Stimulated activated CD8-positive, alpha-beta memory T cell treated with anti-CD3 and anti-CD28 coated beads, Interleukin-2, amount 100 ng/mL, for 1 hour (primary cell): ENCODE measurements at places on chromosomes 2 and 18.

GRCh38 chr2:210171309-210172218 lies at the start of gene KANSL1L:
KANSL1L (minus strand) TSS chr2:210171409; CDS start chr2:210154582, 16,827 bp downstream.
- DNase-seq: peak; percentile 97

- DNase-seq: no peak
Measured at GRCh38 chr2:168314236-168314635, 66.8 kb upstream of the STK39 start.

GRCh38 chr2:221228214-221228769 lies 343.8 kb downstream of the EPHA4 start:
- DNase-seq: no peak

DNA sequence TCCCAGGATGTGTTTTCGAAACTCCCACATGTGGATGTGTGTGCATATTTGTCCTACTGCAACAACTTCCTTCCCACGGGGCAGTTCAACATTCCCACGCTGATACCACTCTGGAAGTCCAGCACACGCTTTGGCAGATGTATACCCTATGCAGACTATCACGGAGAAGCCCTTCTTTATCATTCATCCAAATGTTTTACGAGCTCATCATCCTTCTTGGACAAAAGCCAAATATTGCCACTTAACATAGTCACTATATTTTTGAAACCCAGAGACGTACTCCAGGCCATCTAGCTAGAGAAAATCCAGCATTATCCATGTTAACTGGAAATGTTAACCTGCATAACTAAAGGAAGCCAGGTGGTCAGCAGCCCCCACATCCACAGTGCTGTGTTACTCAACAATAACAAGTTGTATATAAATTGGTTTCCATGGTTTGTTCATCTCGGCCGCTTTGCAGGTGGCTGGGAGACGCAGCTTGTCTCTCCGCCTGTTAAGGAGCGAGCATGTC lies 131.5 kb downstream of the ZNF532 start:
- DNase-seq: no peak

DNA sequence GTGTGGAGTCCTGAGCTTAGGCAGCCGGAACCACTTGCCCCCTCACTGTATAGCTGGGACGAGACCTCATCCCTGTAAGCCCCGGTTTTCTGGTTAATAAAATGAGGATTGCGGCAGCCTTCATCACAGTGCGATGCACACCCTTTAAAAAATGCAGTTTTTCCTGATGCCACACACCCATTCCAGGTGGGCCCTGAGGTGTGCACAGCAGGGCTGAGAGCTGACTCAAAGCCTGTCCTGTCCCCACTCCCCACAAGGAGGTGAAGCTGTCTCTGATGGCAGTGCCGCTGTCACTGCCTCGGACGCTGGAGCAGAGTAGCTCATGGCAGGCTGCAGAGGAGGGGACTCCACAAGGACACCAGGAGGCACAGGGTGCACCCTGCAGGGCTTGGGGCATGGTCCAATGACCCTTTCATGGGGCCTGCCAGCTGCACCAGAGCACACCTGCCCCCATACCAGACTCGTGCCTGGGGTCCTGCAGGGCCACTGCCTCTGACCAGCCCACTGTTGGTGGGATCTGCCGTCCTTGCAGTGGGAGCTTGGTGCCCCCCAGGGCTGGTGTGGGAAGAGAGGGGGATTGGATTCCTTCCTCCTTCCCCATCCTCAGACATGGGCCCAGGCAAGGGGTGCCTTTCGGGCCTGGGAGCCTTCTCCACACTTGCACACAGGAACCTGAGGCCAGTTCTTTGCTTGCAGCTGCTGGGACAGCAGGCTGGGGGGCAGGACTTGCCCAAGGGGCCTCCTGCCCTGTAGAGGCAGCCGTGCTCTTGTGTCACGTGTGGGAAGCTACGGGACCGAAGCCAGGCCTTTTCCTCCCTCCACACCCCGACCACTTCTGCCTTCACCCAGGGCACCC lies 22.8 kb downstream of the GPC1 start:
- DNase-seq: no peak

DNA sequence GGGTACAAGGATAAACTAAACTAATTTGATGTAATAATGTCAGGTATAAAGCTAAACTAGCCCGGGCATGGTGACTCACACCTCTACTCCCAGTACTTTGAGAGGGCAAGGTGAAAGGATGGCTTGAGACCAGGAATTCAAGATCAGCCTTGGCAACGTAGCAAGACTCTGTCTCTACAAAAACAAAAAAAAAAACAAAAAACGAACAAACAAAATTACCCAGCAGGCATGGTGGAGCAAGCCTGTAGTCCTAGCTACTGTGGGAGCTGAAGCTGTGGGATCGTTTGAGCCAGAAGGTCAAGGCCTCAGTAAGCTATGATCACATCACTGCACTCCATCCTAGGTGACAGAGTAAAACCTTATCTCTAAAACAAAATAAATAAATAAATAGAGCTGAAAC lies 131.8 kb upstream of the KYNU start:
- DNase-seq: no peak

DNA sequence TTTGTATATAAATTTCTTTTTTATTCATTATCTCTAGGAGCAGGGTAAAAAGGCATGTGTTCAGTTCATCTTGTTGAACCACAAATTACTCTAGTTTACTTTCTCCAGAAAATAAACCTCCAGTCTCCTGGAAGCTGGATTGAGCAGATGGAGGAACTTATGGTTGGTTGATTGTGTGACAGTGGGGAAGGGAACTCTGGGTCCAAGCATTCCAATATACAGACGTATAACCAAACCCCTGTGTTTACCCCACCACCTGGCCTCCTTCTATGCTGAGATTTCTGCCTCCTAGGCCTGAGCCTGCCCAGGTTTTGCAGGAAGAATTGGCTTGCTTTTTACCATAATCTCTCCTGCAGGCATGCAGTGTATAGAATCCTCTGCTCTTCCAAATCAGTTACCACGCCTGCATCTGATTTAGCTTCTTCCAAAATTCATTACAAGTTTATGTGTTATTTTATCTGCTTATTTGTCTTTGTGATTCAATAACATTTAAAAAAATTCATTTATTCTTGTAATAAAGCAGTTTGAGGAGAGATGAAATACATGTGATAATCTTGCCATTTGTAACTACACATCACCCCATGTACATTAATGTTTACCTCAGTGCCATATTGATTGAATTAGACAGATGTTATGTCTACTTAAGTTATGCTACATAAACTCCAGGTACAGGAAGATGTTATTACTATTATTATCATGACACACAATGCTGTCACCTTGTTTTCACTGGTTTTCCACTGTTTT lies 2.5 kb upstream of the RAB27B start:
- DNase-seq: no peak

GRCh38 chr18:3914833-3915610 lies 465.1 kb downstream of the TGIF1 start:
- no peak for DNase-seq

DNA sequence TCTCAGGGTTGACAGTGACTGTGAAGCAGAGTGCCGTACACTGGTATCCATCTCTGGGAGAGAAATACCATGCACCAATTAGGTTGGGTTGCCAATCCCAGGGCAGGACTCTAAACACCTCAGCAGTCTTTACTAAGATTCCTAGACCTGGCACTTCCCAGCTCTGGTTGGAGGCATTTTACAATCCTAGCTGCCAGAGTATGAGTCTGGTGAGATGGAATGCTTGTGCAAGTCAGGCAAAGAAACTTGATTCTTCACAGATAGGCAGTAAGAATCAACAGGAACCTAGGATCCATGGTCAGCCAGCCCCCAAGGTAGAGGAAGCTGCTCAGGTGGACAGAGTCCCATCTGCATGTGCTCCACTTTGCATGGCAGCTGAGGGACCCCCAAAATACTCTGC lies 6.0 kb upstream of the UGT1A5 start:
- DNase-seq: no peak

DNA sequence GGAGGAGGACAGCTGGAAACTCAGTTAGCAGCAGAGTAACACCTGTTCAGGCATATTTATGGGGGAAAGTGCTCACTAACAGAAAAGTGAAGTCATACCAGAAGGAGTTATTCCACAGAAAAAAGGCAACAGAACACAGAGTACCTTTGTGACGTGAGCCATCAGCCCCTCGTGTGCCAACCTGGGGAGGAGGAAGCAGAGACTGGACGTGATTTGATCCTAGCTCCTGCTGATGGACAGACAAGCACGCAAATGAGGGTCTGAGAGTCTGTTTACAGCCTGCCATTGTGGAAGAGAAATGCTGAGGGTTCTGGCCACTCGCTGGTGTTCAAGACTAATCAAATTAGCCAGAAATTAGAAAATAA lies 120.7 kb downstream of the ZNF521 start:
- no peak for DNase-seq

DNA sequence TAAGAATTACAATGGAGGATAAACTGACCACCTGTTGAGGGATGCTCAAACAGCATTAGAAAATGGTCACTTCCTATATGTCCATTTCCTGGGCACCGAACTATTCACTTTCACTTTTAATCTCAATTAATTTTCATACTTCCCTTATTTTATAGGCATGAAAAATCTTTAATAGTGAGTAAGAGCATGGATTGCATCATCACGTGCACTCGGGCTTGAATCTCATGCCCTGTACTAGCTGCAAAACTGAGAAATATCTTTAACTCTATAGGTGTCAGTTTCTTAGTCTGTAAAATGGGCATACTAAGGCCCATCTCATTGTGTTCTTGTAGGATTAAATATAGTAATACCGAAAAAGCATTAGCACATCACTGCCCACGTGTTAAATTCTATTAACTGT lies 183.9 kb upstream of the FIGN start:
- DNase-seq: no peak

- no peak for DNase-seq
Measured at GRCh38 chr2:182971820-182972547, 66.3 kb downstream of the NCKAP1 start.

DNA sequence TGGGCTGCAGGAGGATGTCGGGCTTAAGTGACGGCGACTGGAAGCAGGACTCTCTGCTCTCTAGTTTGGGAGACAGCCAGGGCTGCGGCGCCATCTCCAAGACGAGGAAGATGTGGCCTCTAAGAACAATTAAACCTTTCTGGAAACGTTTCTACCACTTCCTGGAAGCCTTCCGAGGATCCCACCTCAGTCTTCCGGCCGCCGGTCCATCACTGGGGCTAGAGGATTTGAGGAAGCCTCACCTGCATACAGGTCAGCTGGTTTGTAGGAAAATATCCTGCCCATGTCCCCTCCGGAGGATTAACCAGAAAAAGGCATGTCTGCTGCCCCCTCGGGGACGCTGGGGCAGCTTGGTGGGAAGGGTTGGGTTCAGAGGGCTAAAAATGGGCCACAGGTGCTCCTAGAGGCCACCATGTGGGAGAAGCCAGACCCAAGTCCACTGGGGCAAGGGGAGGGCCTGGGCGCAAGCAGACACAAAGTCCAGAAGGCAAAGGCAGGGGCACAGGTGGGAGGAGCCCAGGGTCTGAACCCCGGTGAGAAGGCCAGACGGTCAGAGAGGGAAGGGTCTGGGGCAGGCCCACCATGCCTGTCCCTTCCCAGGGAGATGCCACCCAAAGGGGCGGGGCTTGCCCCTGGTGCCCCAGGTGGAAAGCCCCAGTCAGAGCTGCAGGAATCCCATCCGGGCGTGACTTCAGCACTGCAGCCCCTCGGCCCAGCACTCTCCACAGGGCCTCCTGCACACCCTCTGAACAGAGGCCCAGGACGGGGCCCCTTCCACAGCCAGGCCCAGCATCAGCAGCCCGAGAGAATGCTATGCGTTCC lies 82.2 kb upstream of the ID2 start:
- no peak for DNase-seq

DNA sequence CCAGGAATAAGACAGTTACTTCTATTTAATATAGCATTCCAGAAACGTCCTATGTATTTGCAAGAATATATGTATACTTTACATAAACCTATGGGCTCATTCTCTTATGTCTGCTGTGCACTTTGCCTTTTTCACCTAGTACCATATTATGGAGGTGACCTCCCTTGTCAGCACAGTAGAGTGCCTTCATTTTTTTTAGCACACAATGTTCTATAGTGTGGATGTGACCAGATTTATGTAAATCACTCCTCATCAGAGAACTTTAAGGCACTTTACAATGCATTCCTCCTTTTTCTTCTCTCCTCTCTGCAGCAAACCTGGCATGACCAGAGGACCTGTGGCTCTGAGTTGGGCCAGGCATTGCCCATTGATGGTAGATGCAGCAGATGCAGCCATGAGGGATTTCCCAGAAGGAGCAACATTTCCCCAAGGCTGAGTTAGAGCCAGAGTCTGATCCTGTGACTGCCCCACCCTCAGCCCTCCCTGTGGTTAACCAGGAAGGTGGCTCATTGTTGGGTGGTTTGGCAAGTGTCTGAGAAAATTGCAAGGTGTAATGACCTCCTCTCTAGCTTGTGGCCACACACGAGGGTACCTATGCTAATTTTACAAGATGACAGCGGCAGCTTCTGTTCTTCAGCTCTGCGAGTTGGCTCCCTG lies 76.5 kb upstream of the DLX2 start:
- no peak for DNase-seq

DNA sequence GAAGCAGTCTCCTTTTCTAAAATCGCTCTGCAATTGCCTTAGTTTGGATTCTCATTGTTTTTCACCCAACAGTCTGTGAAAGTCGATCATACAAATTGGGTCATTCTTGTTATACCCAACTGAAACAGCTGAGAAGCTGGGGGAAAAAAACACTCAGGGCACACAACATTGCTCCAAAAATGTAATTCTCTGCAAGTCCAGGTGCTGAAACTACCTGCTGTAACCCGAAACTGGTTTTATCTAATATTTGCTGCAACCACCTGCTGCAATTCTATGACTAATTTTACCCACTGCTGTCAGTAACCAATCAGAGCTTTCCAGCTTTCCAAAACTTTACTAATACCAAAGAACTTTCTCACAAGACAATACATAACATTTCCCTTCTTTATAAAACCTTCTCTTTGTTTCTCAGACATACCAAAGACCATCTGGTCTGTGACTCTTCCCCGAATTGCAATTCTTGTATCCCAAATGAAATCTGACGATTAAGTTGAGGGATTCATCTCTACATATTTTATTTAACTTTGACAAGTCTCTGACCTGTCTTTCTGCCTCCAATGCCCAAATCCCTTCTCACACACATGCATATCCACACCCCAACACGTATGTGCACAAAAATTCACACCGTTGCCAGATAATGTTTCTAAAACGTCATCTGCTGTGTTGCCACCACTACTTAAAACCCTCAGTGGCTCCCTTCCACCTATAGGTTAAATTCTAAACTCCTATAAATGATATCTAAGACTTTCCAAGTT lies 198.3 kb downstream of the PIEZO2 start:
- no peak for DNase-seq

DNA sequence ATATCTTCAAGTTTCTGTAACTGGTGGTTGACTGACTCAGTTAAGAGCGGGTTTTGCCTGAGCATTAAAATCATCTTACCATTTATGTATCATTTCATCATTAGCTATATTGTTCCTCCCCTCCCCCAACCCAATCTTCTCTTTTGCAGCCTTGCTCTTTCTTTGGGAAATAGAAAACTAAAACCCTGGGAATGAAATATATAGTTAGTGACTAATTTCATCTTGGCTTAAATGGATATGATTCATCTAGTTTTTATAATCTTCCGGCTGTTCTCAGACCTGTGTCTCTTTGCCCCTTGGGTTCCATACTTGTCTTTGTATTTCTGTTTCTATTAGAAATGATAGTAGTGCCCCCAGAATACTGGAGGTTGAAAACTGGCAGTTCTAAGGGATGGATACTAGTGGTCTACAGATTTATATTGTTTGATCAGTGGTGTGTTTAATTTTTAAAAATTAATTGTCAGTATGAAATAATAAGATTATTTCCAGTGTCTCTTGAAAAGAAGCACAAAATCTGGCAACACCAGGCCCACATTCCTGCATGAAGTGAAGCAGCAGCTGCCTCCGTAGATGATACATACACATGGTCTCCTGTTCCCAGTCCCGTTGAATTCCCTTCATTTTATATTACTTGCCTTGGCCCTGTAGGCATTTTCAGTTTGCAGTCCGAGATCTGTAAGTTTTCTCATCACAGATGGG lies 44.5 kb downstream of the PHLPP1 start:
- no peak for DNase-seq

GRCh38 chr2:219538504-219538951 lies 5.1 kb downstream of the CHPF start:
- no peak for DNase-seq
